ENCODE measurements at places on chromosomes 13 and 19.
A peak's percentile ranks its signal among the peaks of the same experiment; 100 is the strongest.

DNA sequence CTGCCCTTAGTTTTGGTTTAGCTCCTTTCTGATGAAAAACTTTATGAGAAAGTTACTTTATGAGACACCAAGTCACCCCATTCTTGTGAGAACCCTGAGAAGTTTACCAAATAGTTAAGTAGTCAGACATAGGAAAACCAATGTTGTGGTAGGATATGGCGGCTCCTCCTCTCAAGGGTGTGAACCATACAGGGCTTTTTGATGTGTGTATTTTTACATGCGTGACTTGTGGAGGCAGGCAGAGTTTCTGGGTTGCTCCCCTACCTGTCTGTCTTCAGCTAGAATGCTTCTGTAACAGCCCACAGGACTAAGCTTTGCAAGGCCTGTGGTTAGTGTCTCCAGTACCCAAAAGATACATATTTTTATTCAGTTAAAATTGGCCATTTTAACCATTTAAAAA, 18.3 kb downstream of the UBAC2 start:
- peak; percentile 81 for DNase-seq

DNA sequence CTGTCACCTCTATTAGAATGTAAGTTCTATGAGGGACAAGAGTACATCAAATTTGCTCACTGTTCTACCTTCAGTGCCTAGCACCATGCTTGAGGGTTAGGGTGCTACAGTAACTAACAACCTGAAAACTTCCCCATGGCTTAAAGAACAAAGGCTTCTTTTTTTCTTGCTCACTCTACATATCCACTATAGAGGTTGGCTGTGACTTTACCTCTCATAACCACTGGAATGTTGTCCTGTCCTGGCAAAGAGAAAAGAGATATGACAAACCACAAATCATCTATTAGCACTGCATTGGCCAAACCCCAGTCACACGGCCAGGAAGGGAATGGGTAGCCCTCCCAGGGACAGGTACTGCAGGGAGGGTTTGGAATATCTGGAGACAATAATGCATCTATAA, 23.2 kb upstream of the ACOD1 start:
- no peak for DNase-seq

DNA sequence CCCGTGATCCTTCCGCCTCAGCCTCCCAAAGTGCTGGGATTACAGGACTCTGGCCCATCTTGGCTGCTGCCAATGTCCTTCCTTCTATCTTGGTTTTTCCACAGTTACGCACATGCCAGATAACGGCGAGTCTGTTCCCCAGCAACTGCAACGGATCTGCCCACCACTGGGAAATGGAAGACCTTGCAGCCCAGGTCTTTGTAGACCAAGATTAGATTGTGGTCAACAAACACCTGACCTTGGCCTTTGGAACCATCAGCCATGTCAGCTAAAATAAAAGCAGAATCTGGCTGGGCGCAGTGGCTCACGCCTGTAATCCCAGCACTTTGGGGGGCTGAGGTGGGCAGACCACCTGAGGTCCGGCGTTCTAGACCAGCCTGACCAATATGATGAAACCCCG, 10.4 kb upstream of the LDLR start:
- no peak for DNase-seq

GRCh38 chr19:33293255-33294057, 8.9 kb downstream of the CEBPA start:
- DNase-seq = no peak

GRCh38 chr13:20221772-20222171, 10.3 kb downstream of the GJB6 start:
- DNase-seq = no peak

Data from activated effector memory CD4-positive, alpha-beta T cell treated with anti-CD3 and anti-CD28 coated beads, Interleukin-2, amount 50 U/mL, for 16 hours (primary cell).